CD14-positive monocyte (primary cell): ENCODE measurements at places on chromosomes 12 and 14.

DNA sequence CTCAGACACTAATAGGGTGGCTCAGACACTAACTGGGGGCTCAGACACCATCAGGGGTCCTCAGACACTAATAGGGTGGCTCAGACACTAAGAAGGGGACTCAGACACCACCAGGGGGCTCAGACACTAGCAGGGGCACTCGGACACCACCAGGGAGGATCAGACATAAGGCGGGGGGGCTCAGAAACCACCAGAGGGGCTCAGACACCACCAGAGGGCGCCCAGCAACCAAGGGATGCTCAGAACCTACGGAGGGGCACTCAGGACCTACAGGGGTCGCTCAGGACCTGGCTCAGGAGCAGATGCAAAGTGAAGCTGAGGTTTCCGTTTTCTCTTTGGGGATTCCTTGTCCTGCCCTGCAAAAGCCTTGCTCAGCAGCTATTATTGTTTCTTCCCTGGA lies 448.5 kb downstream of the TMEM121 start:
- DNase-seq: no peak

GRCh38 chr12:91327131-91327530 lies 144.5 kb upstream of the DCN start:
- DNase-seq: no peak

DNA sequence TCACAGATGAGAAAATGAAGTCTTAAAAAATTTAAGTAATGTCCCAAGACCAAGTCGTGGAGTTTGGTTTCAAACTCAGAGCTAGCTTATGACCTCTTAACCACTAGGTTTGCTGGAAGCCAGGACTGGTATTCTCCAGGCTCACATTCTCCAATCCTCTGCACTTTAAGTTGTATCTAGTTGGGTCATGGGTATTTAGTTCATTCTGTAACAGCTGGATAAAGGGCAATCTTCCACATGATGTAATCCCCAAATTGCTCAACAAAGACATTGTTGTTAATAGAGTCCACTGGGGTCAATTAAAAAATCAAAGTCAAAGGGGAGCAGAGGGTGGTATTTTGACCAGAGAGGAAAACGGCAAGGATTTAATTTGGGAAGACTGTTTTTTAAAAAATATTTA lies 17.8 kb upstream of the GAS2L3 start:
- no peak for DNase-seq

- DNase-seq: peak; percentile 51
Observed at GRCh38 chr12:16155938-16156337, 121.5 kb downstream of the SLC15A5 start.

- DNase-seq: no peak
Observed at GRCh38 chr12:30913323-30913722, 13.2 kb upstream of the TSPAN11 start.

- DNase-seq: no peak
Observed at GRCh38 chr12:47557386-47557785, 148.4 kb downstream of the RPAP3 start.

DNA sequence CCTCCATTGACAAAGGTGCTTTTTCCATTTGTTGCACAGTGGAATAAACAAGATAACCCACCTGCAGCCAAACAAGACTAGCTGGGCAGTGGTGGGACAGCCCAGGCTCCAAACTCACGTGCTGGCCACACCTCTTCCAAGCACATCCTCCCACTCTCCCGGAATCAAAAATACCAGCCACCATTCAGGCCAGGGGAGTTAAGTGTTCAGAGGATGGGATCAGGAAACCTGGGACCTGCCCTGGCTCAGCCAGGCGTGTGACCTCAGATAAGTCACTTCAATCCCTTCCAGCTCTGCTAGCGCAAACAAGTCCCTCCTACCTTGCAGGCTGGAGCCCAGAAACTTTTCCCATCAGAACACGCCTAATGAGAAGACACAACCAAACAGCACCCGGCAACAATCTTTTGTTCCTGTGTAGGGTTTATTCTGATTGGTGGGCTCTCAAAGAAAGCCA lies 43.3 kb downstream of the ACTN1 start:
- DNase-seq: no peak

GRCh38 chr14:76261371-76261811 lies 109.7 kb downstream of the GPATCH2L start:
- DNase-seq: no peak

GRCh38 chr14:65025818-65026217 lies 39.1 kb downstream of the FNTB start:
- DNase-seq: no peak

- no peak for DNase-seq
Observed at GRCh38 chr12:92506460-92506859, 196.3 kb upstream of the PLEKHG7 start.
